ENCODE measurements at places on chromosomes 6 and 20.

DNA sequence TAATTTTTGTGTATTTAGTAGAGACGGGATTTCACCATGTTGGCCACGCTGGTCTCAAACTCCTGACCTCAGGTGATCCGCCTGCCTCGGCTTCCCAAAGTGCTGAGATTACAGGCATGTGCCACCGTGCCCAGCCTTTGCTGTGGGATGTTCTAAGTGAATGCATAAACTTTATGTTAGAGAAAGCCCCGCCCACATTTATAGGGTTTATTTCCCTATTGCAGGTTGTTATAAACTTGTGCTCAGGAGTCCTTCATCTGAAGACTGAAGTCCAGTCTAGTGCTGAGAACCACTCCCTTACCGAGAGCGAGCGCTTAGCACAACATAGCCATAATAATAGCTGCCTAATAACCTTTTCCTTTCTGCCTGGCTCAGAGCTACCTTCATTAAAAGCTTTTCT lies 75.4 kb upstream of the ZNF217 start:
- no peak for DNase-seq

- DNase-seq = no peak
Measured at GRCh38 chr6:53429401-53429800, 80.7 kb upstream of the ELOVL5 start.

DNA sequence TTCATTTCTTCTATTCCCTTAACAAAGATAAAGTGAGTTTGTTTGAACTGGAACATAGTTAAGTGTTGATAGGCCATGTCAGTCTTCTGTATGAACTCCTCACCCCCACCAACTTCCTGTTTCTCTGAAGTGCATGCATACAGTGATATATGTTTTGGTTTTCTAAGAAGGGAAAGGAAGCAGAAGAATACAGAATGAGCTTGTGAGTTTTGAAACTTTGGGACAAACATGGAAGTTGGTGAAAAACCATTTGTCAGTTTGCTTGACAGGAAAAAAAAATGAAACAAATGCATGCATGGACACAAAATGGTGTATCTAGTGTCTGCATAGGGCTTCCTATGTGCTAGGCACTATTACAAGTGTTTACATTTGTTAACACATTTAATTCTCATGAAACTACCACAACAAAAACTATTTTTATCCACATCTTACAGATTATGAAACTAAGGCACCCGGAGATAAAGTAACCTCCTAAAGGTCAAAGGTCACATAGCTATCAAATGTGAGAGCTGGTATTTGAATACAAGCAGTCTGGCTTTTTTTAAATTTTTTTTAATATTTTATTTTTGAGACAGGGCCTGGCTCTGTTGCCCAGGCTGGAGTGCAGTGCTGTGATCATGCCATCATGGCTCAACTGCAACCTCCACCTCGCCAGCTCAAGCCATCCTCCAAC lies 105.9 kb downstream of the ADGRB3 start:
- no peak for DNase-seq

- DNase-seq = peak; percentile 66
Measured at GRCh38 chr20:37336369-37337207, 9.4 kb upstream of the SRC start.

GRCh38 chr6:31876357-31876756 lies 2.4 kb downstream of the SLC44A4 start:
- no peak for DNase-seq

DNA sequence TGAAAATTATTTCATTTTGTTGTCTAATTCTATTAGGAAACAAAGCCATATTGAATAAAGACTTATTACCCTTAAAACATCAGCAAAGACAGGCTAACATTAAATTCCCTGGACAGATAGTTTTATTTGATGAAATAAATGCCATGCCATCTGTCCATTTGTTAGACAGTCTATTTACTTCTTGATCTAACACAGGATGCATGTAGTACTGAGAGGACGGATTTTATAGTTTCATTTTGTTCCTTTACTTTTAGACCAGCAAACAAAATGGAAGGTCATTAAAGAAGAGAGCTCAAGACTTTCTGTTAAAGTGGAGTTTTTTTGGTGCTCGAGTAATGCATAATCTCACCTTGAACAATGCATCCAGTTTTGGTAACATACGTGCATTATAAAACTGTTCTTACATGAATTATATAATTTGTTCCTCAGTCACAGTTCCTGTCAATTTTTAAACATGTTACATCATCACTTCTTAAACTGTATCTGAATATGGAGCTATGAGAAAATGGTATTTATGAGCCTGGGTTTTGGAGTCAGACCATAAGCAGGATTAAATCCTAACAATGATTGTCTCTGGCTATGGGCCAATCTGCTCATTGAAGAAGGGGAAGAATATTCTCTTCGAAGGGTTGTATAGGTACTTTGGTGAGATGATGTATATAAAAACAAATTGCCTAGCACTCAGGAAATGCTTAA lies 46.0 kb downstream of the RFX6 start:
- no peak for DNase-seq

- DNase-seq = no peak
Measured at GRCh38 chr6:133613211-133613610, 275.7 kb upstream of the TCF21 start.

GRCh38 chr6:113496166-113496565 lies 361.0 kb upstream of the MARCKS start:
- peak; percentile 45 for DNase-seq

GRCh38 chr6:34085453-34086170 lies 60.3 kb downstream of the GRM4 start:
- no peak for DNase-seq

GRCh38 chr6:90859056-90859455 lies 272.2 kb upstream of the MAP3K7 start:
- DNase-seq = no peak

- DNase-seq = no peak
Measured at GRCh38 chr6:41098366-41098765, 25.6 kb downstream of the NFYA start.

- no peak for DNase-seq
Measured at GRCh38 chr6:144075875-144076274, 19.5 kb downstream of the SF3B5 start.

DNA sequence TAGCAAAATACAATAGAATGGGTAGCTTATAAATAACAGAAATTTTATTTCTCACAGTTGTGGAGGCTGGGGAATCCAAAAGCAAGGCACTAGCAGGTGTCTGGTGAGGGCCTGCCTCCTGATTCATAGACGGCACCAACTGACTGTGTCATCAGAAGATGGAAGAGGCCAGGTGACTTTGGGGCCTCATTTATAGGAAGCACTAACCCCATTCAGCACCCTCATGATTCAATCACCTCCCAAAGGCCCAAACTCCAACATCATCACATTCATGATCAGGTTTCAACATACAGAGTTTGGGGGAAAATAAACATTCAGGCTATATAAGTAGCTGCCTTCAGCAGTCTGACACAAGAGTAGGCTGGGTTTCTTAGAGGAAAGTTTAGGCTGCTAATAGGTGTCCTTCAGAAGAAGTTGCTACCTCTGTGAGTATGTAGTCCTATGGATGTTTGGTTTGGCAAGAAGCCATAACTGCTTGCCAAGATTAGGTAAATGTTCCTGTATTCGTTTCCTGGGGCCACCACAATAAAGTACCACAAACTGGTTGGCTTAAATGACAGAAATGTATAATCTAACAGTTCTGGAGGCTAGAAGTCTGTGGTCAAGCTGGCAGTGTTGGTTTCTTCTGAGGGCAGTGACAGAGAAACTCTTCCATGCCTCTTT lies 48.8 kb downstream of the NT5E start:
- no peak for DNase-seq

- no peak for DNase-seq
Measured at GRCh38 chr6:53500095-53500494, 44.8 kb downstream of the GCLC start.

DNA sequence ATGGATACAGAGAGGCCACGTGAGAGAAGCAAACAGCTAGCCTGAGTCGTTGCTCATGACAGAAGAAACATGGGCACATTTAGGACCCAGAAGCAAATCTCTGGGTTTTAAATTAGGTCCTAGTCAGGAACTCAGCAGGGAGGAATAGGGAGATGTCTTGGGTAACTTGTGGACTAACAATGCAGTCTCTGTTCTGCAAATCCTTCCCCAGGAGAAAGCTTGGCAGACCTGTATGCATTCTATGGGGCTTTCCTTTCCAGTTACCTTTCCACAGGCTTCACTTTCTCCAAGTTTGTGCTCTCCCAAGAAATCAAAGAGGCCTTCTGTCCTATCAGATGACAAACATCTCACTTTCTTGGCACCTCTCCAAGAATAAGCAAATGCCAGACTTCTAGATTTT lies 47.2 kb upstream of the PLCB4 start:
- DNase-seq = no peak

- peak; percentile 96 for DNase-seq
Measured at GRCh38 chr6:160030103-160030502, 61.2 kb downstream of the IGF2R start.

- peak; percentile 57 for DNase-seq
Measured at GRCh38 chr6:158816803-158817727, 2.1 kb downstream of the EZR start.

DNA sequence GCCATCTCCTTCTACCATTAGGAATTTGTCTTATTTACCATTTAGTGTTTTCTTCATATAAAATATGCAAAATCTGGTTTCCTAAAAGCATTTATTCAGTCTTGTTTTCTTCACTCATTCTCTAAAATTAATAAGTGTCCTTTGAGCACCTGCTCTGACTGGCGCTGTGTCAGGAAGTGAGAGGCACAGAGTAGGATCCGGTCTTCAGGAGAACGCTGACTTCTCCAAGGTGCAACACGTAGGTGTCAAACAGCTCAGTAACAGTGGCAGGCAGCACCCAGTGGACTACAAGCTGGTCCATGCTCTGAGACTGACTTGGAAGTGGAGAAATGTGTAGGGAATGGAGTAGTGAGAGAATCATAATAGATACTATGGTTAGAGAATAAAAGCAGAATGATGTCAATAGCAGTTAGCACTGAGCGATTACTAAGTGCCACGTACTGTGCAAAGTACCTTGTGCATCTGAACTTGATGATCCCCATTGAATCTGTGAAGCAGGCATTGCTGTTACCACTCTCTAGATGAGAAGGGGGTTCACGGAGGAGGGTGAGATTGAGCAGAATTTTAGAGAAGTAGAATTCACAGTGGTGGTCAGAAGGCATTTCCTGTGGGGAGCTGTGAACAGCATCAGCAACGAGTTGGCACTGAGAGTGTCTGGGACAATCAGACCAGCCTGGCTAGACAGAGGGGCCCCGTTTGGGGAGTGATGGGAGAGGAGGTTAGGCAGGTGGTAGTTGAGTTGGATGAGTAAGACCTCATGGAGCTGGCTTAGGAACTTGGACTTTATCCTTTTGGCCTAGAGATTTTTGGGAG lies 569.8 kb downstream of the QKI start:
- no peak for DNase-seq

All from femur (tissue), 1 donor.